GM04503 (cell line): ENCODE measurements at places on chromosomes 1 and 21.
A peak's percentile ranks its signal among the peaks of the same experiment; 100 is the strongest.

DNA sequence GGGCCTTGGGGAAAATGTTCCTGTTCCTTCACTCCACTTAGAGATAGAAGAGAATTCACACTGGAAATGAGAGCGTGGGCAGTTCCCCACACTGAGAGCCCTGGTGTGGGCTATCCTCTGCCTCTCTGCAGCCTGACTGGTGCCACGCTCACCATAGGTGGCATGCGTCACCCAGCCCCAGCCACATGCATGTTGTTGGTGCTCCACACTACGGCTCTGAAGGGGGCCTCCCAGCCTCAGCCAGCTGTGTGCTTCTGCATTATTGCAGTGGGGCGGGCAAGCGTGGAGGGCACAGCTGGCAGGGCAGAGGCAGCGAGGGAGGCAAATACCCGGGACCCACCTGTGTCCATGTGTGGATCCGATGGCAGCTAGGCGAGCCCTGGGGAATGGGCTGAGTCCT, 14.7 kb upstream of the RASSF5 start:
- DNase-seq, result no peak

GRCh38 chr1:215599418-215600074, 32.4 kb downstream of the KCTD3 start:
- no peak for DNase-seq

- no peak for DNase-seq
Measured at GRCh38 chr1:12302798-12303447, 73.1 kb downstream of the VPS13D start.

DNA sequence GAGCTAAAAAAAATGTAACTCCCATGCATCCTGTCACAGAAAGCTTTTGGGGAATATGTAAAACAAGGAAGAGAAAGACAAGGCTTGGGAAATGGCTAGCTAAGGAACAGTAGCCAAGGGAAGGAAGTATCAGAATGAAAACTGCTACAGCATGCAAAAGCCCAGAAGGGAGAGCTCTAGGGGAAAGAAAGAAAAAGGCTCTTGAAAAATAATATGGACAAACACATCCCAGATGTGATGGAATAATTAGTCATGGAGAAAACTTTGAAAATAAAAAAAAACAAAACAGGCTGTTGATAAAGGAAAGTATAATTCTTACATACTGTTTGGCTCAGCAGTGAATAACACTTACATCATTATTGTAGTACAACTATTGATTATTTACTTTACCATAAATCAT, 47.9 kb upstream of the VCAM1 start:
- peak; percentile 7 for DNase-seq

- no peak for DNase-seq
Measured at GRCh38 chr21:31901315-31901714, 28.5 kb downstream of the HUNK start.

GRCh38 chr1:114154146-114154962, 685 bp upstream of the SYT6 start:
- no peak for DNase-seq
